Activated naive CD4-positive, alpha-beta T cell treated with anti-CD3 and anti-CD28 coated beads, Interleukin-2, amount 50 U/mL, for 72 hours (primary cell): ENCODE measurements at places on chromosomes 13 and 19.

DNA sequence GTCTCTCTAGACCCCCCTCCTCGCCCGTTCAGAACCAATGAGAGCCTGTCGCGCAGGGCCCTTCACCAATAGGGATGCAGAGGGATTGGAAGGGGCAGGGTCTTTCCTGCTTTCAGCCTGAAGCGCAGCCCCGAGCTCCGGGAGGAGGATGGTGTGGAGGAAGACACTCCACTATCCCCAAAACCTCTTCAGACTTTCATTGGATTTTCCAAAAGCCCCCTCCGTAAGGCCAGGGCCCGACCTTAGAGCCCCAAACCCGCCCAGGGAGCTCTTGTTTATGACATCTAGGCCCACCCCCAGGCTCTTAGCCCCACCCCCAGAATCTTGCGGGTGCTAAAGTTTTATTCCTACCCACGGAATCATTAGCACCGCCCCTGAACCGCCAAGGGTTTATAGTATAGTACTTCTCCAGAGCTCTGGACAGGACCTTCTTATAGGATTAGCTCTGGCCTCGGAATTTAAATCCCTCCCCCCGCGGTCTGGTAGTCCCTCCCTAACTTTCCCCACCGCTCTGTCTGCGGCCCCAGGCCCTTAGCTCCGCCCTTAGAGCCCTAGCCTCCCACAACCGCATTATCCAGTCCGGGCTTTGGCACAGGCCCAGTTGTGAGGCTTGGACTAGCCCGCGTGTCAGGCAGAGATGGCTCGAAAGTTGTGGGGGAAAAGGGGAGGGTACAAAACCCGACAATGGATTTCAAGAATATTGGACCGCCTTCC lies 6.6 kb upstream of the EML2 start:
- peak; percentile 83 for DNase-seq

- DNase-seq, result no peak
These were observed 2.1 kb downstream of the RASA3 start for GRCh38 chr13:114130131-114130836.

DNA sequence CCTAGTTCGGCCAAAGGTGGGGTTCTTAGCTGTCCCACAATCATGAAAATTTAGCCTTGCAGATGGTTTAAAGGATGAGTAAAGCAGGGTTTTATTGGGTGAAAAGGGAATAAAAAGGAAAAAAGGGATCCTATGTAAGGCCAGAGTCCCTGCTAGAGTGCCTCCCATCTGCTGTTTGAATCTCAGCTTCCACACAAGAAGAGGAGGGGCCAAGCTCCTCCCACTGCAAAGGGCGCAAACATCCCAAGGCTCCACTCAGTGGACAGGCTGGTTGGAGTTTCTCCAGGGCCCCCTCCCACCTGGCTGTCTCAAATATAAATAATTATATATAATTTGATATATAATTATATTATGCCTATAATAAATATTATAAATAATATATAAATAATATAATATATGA lies 1272.1 kb upstream of the PCDH20 start:
- no peak for DNase-seq

DNA sequence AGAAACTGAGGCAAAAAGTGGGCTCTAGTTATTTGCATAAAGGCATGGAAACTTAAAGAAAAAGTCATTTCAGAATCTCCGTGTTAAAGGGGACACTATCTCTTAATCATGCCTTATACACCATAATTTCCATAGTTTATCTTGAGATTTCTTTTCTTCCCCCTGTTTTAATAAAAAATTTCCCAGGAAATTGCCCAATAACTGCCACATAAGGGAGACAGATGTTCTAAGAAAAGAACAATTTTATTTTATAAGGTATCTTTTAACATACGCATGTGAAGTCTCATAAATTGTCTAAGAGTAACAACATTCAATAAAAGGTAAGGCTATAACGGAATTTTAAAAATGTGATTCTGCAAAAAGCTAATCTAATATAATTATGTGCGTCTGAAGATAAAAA lies 371.3 kb downstream of the IRS2 start:
- DNase-seq, result no peak

GRCh38 chr13:50355797-50356196 lies 340.6 kb downstream of the KCNRG start:
- DNase-seq, result no peak

GRCh38 chr19:6047741-6048251 lies 62.5 kb downstream of the RFX2 start:
- no peak for DNase-seq
